Kidney tubule cell (primary cell): ENCODE measurements at places on chromosomes 6 and 20.

- peak; percentile 64 for DNase-seq
Measured at GRCh38 chr6:56864171-56864616, 90.7 kb upstream of the BEND6 start.

- no peak for DNase-seq
Measured at GRCh38 chr6:68776354-68776753, 141.3 kb downstream of the ADGRB3 start.

DNA sequence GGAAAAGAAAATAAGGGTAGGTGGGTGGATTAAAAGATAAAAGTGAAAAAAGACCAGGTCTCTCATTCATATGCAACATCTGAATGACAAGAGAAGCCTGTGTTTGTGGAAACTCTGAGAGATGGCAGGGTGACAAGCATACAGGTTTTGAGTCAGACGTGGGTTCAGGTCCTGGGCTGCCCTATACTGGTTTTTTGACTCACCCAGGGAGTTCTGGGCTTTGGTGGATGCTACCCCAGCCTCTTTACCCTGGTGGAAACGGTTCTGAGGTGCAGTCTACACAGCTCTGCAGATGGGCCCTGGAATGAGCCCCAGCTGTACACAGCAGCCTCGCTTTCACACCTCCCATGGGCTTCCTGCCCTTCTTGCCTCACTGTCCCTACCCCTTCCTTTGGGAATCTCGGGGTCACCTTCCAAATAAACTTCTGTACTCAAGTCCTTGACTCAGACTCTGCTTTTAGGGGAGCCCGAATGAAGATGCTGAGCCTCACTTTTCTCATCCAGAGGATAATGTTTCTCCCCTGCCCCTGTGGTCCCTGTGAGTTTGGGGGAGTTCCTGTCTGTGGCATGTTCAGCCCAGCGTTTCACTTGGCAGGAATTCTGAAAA lies 77.7 kb upstream of the CLDN20 start:
- DNase-seq, result peak; percentile 47

GRCh38 chr20:56178219-56178618 lies 70.3 kb upstream of the MC3R start:
- no peak for DNase-seq

GRCh38 chr6:11018225-11018624 lies 25.9 kb downstream of the ELOVL2 start:
- no peak for DNase-seq

- peak; percentile 66 for DNase-seq
Measured at GRCh38 chr6:156778454-156779205, 1.5 kb downstream of the ARID1B start.

GRCh38 chr6:84977363-84977705 lies 212.9 kb upstream of the TBX18 start:
- DNase-seq, result no peak

- DNase-seq, result no peak
Measured at GRCh38 chr20:53215166-53215565, 243.0 kb downstream of the TSHZ2 start.

DNA sequence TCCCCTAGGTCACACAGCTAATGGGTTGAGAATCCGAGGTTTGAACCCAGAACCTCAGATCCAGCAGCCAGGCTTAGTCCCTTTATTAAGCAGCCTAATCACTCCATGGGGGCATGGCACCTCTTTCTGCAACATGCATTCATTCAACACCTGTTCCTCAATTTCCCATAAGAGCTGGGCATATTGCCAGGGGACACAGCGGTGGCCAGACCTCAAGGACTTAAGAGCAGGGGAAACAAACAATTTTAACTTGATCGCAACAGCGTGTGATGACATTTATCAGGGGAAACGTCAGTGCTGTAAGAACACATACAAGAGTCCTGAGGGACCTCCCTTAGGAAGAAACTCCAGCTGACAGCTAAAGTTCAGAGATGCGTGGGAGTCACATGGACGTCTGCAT lies 267.4 kb upstream of the CDH4 start:
- no peak for DNase-seq

- no peak for DNase-seq
Measured at GRCh38 chr6:3961581-3962215, 112.5 kb downstream of the FAM50B start.

DNA sequence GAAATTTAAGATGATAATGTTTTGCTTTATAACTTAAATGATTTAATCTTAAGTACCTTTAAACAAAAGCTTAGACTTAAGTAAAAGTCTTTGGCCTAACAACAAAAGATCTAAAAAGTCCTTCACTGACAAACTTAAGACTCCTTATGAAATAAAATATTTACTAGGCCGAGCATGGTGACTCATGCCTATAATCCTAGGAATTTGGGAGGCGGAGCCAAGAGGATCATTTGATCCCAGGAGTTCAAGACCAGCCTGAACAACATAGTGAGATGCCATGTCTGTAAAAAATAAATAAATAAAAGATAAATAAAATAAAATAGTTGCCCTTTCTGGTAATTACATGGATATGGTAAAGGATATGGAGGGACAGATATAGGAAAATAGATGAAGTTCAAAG lies 12.4 kb downstream of the KATNA1 start:
- peak; percentile 56 for DNase-seq

- no peak for DNase-seq
Measured at GRCh38 chr6:45854149-45854742, 161.4 kb downstream of the CLIC5 start.

DNA sequence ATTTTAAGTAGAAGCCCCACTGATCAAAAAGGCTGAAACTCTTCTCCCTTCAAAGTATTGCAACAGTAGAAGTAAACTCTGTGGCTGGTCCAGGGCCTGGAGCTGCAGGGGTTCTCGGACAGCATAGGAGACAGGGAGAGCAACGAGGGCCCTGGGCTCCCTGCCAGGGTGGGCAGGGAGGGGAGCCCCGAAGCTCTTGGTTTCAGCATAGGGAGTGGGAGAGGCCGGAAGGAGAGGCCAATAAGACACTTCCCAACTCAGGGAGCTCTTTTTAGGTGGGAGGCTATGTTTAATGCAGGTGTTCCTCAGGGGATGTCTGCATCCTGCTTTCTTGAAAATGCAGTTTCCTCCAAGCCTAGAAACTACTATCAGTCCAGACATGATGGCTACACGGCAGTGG lies 91.1 kb downstream of the LY86 start:
- no peak for DNase-seq

DNA sequence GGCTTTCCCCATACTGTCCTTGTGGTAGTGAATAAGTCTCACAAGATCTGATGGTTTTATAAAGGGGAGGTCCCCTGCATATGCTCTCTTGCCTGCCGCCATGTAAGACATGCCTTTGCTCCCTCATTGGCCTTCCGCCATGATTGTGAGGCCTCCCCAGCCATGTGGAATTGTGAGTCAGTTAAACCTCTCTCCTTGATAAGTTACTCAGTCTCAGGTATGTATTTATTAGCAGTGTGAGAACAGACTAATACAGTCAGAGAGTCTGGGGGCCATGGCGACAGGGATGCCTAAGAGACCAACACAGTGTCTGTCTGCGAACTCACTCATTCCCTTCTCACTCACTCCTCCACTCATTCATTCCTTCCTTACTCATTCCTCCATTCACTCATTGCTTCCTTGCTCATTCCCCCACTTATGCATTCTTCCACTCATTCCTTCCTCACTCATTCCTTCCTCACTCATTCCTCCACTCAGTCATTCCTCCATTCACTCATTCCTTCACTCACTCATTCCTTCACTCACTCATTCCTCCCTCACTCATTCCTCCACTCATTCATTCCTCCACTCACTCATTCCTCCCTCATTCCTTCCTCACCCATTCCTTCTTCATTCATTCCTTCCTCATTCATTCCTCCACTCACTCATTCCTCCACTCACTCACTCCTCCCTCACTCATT lies 137.5 kb upstream of the AGPAT4 start:
- peak; percentile 83 for DNase-seq

- no peak for DNase-seq
Measured at GRCh38 chr6:169808608-169808967, 57.2 kb downstream of the ERMARD start.

GRCh38 chr20:40868551-40869217 lies 159.9 kb upstream of the TOP1 start:
- DNase-seq, result peak; percentile 6

DNA sequence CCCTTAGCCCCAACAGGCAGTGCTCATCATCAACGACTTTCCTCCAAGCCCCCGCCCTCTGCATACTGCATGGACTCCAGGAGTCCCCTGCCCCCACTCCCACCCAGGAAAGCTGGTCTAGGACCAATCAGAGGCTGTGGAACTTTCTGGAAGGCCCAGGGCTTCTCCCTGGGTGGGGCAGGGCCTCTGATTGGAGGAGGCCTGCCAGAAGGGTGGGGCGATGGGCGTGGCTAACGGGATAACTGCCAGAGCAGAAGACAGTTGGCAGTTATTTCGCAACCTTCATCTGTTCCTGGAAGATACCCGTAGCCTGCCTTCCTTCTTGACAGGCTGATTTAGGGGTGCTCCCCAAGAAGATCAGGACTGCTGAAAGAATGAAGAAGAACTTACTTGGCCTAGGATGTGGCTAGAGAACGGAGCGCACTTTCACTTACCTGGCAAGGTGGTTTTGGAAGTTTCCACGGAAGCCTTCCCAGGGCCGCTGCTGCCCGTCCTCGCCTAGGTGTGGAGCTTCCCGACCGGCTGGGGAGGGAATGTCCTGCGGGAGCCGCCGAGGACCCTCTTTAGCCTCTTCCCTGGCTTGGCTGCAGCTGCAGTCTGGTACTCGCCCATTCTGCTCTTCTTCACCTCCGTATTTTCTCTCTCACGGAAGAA lies 209.0 kb downstream of the LRFN2 start:
- no peak for DNase-seq

DNA sequence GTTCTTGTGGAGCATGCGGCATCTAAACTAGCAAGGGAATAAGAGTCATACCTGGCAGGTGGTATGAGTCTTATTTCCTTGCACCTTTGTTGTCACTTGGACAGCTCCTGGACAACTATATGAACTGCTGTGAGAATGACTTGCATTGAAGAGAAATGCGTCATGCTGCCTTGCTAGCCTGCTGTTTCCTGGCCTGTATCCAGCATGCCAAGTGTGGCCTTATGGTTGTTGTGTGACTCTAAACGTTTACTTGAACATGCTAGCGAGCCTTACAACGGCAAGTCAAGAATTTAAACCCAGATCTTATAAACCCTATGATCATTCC lies 90.4 kb downstream of the CEP162 start:
- peak; percentile 6 for DNase-seq

GRCh38 chr20:32478576-32478975 lies 106.6 kb downstream of the NOL4L start:
- DNase-seq, result no peak

DNA sequence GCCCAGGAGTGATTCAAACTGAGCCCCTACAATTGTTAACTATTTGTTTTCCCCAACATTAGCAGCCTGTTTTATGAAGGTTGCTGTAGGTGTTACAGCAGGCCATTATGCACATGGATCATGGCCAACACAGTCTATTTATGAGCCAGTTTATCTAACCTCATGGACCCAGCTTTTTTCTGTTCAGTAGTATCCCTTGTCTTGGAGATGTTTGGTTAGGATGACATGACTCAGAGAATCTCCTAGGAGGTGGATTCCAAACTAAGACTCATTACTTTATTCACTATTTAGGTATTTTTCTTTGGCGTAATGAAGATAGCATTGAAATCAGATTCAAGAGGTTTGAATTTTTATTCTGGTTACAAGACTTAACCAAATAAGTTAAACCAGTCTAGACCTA lies 62.8 kb upstream of the TFB1M start:
- peak; percentile 91 for DNase-seq

DNA sequence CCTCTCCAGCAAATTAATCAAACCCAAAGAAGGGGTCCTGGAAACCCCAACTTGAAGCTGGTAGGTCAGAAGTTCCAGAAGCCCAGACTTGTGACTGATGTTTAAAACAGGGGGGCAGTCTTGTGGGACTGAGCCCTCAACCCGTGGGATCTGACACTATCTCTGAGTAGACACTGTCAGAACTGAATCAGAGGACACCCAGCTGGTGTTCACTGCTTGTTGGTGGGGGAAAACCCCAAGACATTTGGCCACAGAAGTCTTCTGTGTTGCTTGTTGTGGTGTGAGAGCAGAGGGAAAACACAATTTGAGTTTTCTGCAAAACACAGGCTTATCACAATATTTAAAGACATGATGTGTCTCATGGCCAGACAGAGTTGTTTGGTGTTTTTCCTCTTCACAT lies 29.9 kb downstream of the KIF13A start:
- DNase-seq, result peak; percentile 16

DNA sequence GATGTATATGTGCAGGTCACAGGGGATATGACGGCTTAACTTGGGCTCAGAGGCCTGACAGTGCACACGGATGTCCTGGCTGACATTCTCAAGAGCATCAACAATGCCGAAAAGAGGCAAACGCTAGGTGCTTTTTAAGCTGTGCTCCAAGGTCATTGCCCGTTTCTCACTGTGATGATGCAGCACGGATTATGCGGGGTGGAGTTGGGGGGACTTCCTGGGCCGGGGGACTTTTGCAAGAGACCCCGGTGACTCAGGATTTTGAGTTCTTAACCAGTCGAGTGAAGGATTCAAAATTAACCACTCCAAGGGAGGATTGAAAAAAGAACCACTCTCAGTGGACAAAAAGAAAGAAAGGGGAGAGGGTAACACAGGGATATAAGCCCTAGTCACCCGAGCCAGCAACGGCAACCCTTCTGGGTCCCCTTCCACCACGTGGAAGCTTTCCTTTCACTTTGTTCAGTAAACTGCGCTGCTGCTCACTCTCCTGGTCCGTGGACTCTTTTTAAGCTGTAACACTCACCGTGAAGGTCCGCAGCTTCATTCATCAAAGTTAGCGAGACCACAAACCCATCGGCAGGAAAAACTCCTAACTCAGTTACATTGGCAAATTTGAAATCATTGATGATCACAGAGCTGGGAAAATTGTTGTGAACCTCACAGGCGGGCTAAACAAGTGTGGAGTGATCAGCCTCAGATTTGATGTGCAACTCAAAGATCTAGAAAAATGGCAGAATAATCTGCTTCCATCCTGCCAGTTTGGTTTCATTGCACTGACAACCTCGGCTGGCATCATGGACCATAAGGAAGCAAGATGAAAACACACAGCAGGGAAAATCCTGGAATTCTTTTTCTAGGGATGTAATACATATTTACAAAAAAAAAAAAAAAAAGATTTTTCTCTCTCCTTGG lies 199.3 kb downstream of the ARID1B start:
- DNase-seq, result peak; percentile 45

DNA sequence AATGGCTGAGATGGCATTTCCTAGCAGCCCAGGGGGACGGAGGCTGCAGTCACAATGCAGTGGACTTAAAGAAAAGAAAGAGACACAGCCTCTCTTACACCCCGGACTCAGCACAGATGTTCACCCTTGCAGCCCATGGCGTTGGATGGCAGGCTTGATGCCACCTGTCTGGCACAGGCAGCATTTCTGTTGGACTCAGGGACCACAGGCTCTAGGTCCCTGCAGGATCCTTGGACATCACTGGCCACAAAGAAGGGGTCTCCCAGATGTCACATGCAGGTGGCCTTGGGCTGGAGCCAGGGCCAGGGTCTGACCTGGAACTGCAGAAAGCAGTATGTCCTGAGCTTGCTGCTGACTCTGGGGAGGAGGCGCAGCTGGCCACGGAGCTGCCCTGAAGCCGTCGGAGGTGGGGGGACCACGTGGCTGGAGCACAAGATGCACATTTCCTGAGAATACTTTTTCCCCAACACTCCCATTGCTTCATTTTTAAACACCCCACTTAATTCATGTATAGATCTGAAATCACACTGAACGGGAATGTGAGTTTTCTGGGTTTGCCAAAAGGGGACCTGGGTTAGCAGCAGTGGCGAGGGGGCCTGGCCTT lies 102.3 kb upstream of the SULF2 start:
- no peak for DNase-seq
